Foreskin keratinocyte (primary cell): ENCODE measurements at places on chromosomes 7 and 10. TPM values are rescaled to one million over a fixed set of nuclear protein-coding genes. Genes with fewer than 3 reads are reported as not detected.

- DNase-seq, result no peak
Measured at GRCh38 chr7:33710608-33711007, 194.7 kb upstream of the BMPER start.

GRCh38 chr10:5669604-5670003 lies 3.2 kb upstream of the ASB13 start:
- no peak for DNase-seq

DNA sequence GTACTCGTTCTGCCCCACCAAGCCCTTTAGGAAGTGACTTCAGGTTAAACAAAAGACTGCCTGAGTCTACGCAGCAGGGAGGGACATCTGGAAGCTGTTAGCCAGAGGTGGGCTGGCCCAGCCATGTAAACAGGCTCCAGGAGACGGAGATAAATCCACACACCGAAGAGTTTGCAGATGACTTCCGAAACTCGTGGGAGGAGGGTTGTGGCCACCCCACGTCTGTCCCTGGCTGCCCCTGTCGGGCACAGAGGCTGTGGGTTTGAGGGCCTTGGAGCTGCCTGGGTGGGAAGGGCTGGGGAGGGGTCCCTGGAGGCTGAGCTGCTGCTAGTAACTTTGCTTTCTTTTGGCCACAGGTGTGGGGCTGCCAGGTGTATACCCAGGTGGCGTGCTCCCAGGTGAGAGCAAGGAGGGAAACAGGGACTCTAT lies 15.6 kb downstream of the ELN start:
- no peak for DNase-seq

- no peak for DNase-seq
Measured at GRCh38 chr10:131944412-131944811, 37.3 kb downstream of the BNIP3 start.

DNA sequence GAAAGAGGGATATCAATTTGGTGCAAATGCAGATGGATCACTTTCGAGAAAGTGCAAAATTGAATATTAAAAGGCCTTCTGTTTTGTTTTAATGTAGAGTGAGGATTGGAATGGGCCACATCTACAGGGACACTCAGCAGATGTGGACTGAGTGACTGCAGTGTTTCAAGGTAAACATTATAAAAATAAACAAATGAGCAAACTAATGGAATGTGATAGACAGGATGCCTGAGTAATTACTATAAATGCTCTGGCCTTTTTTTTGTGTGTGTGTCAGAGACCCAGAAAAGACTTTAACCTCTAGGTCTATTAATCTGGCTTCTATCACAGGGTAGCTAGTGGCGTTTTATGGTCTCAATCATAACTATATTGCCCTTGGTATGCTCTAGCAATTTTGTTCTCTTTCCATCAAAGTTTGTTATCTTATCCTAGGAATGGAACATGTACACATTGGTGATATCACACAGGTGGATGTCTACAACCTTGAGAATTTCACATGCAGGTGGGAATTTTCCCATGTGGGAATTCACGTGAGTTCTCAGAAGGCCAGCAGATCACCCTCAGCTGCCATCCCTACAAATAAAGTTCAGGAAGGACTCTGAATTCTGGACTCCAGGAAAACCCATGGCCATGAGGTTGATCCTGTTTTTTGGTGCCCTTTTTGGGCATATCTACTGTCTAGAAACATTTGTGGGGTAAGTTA lies at the start of gene CPA2:
TSS of gene CPA2 (plus strand) at position 606 of the 703 bp plus-strand sequence. CDS start at position 625, 19 bp downstream.
- DNase-seq, result no peak

DNA sequence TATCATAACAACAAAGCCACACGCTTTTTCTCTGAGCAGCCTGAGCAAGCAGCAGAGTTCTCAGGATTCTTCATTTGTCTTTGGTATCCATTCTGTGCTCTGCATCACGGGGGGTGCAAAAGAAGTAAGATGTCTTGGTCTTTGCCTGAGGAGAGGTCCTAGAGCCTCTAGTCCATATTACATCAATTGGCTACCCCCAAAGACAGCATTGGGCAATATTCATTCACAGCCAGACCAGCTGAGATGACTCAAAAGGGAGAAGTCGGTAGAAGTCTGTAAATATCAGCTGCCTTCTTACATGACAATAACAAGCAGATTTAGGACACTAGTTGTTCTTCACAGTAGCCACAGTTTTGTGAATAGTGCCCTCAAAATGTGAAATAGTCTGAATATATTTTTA lies 66.6 kb downstream of the FZD1 start:
- DNase-seq, result no peak

GRCh38 chr10:23262928-23263327 lies 70.8 kb downstream of the PTF1A start:
- DNase-seq, result no peak

DNA sequence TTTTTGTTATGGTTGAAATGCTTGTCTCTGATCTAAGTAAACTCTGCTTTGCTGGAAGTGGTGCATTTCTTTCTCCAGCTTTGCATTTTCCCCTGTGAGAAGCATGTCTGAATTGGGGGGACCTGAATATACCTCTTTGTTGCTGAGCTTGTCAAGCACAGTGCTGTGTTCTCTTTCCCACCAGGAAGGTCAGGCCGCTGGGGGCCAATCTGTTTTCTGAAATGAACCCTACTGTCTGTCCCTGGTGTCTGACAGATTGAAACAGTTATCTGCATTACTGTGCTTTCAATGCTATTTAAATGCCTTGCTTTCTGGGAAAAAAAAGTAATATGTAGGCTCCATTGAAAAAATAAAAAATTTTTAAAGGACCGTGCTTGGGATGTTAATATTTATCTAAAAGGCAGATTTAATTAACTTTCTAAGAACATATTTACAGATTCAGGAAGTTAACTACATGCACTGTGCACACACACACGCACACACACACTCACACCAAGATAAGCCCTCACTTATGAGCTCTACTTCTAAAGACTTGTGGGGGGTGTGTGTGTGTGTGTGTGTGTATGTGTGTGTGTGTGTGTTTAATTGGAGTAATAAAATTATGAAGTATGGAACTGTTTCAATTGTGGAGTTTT lies 127.0 kb upstream of the FZD1 start:
- DNase-seq, result no peak

GRCh38 chr7:86926732-86927131 lies 132.7 kb downstream of the ELAPOR2 start:
- peak; percentile 8 for DNase-seq

DNA sequence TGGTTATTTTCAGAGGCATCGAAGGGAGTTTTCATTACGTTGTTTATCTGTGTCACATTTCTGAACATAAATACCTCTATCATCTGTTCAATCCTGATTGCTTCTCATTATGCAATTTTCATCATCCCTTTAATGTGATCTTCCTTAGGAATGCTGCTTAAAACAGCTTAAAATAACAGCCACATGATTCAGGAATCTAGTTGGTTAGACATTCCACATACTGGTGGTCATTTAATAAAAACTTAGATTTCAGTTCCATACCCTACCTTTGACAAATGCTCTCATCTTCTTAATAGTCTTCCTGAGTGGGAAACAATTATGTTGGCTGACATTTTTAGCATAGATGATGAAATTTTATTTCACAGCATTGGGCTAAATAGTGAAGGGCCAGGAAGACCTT lies 191.3 kb upstream of the CDCA7L start:
- DNase-seq, result peak; percentile 1

GRCh38 chr10:59333701-59334100 lies 28.6 kb downstream of the FAM13C start:
- no peak for DNase-seq

- no peak for DNase-seq
Measured at GRCh38 chr7:73976761-73977618, 51.0 kb upstream of the ELN start.

GRCh38 chr7:44372560-44373417 lies 47.4 kb upstream of the CAMK2B start:
- DNase-seq, result peak; percentile 32

DNA sequence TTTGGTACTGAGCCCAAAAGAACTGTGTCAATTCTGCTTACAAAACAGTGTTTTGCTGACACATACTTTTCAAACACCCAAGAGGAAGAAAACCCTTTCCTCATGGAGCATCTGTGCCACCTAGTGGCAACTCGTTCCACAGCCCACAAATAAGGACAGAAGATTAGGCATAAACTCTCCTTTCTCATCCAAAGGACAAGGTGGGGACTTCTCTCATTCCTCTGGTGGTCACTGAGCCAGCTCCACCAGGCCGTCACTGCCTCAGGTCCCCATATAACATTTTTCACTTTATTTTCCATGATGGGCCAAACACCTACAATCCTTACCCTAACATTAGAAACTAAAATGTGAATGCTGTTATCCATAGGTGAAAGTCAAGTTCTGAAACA lies 76.9 kb downstream of the RNF216 start:
- peak; percentile 65 for DNase-seq

GRCh38 chr10:110574420-110574819 lies 6.9 kb downstream of the SMC3 start:
- no peak for DNase-seq

GRCh38 chr10:25014579-25014978 lies 1.4 kb downstream of the ENKUR start:
- DNase-seq, result no peak

DNA sequence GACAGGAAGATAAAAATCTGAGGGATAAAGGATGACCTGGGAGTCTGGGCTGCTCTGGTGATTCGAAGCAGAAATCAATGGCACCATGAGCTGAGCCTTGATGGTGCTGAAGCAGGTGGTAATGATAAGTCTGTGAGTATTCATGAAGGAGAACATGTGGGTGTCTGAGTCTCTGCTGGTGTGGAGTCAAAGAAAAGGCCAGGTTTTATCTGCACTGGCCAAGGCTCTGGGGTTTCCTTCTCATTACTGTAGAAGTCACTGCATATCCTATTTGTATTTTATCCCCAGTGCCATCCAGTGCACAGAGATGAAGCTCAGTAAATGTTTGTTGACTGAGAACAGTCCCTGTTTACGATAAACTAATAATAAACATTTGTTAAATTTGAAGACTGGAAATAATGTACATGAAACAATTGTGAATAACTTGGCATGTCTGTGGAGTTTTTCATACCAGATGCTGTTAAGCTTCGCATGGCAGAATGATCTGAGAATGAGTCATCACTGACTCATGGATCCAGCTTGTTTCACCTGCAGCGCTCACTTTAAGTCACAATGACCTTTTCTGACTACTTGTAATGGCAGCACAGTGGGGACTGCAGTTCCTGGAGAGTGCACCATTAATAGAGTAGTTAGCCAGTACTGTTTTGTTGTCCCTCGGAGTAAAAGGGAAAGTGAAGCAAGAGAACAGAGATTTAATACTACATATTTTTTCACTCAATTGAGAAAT lies 538.5 kb downstream of the HTR7 start:
- peak; percentile 92 for DNase-seq

DNA sequence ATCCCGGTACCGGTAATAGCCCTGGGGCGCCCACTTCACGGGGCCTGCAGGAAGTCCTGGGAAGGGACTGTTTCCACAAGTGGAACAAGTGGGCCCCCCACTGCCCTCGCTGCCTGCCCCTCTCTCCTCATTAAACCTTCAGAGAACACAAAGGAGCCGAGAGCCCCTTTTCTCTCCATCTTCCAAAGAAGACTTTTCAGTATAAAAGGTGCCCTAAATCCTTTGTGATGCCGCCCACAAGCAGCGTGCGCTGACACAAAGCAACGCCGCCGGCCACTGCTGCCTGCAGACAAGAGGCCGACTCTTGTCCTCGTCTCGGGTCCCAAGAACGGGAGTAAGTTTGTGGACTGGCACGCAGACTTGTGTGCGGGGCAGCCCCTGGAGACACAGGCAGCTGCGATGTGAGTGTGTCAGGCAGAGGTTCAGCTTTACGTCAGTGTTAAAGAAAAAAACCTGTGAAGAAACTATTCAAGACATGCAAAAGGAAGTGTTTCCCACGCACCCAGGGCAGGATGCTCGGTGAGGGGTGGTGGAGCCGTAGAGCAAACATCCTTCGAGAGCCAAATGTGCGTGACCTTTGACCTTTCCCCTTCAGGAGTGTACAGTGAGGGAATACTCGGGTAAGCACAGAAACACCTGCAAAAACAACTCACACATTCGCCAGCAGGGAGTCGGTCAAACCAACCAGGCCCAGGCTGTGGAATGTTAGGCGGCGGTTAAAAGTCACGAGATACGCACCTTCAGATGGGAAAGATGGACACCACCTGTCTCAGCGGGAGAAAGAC lies 118.2 kb downstream of the VIPR2 start:
- no peak for DNase-seq

GRCh38 chr7:65475040-65475726 lies 101.5 kb downstream of the ZNF92 start:
- DNase-seq, result no peak

DNA sequence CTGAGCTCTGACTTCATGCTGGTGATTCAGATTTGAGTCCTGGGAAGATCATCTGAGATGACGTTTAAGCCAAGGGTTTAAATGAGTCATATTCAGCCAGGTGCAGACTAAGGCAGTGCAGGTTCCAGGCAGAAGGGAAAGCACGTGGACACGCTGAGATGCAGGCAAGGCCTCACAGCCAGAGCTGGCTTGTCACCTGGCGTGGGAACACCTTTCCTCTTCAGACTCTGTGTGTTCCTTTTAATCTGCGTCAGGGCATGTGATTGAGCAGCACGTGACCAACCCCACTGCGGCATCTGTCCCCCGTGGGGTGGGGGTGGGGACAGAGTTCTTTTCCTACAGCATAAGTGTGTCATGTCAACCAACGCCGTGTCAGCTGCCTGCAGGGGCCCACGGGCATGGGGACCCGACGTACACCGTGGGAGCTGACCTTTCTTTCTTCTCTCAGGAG lies 10.7 kb upstream of the IDI2 start:
- DNase-seq, result peak; percentile 97

DNA sequence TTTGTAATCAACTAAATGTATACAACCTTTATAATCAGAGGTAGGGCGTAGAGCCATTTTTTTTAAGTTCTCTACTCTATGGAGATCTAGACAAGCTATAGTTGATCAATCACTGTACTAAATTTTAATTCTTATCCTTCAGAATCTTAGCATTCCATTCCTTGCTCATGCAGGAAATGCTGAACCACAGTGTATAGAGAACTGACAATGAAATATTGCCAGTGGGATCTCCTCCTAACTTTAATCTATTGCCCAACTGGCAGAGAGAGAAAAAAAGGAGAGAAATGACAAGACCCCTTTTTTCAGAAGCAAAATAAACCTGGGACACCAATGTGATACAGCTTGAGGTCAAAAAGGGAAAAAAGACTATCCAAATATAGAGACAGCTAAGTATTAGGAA lies 26.4 kb upstream of the PPP3CB start:
- DNase-seq, result no peak

GRCh38 chr7:149291781-149292461 lies 29.9 kb downstream of the ZNF783 start:
- no peak for DNase-seq

MYL7 gene
- not detected in 2 replicates for polyA plus RNA-seq

ARHGEF5 gene
- 25.4 and 27.9 TPM in 2 replicates for polyA plus RNA-seq

DENND2A gene
- polyA plus RNA-seq, result 0.62 and 2.0 TPM in 2 replicates

ZNF425 gene
- polyA plus RNA-seq, result 0.95 and 1.1 TPM in 2 replicates

LIPK gene
- not detected in 2 replicates for polyA plus RNA-seq
